NCI-H1930 (cell line): ENCODE measurements at places on chromosomes 2 and 18.

- DNase-seq: no peak
Measured at GRCh38 chr2:121860033-121860757, 104.7 kb downstream of the TSN start.

GRCh38 chr18:79576686-79577351, 102.8 kb upstream of the CTDP1 start:
- DNase-seq: no peak

- peak; percentile 90 for DNase-seq
Measured at GRCh38 chr2:225355788-225356187, 43.7 kb upstream of the NYAP2 start.

DNA sequence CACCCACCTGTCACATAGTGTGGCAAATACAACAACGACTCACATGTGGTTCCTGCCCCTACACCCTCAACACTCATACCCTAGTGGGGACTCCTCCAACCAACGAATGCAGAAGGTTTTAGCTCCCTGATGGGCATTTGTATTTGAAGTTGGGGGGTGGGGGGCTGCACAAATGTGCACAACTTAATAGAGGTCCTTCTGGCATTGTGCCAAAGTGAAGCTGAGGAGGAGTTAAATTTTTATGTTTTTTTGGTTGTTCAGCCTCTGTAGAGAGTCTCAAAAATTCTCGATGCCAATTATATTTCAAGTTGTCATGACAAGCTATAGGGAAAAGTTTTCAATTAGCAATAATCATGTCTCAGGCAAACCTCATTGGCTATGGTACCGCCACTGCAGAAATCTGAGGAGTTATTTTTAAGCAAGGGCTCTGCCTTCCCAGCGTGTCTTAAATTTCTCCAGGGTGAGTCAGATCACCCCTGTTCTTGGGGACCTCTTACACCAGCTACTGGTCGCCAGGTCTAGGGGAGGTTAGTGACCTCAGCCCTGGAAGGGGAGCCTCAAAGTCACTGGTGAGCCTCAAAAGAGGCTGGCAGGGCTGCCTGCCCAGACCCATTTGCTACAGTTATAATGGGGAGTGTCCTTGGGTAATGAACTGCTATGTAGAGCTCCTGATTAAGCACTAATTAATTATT, 102.7 kb upstream of the TAF1B start:
- DNase-seq: no peak

GRCh38 chr18:46732801-46733200, 24.1 kb downstream of the ST8SIA5 start:
- DNase-seq: no peak

GRCh38 chr2:76429374-76429773, 718.7 kb upstream of the GCFC2 start:
- no peak for DNase-seq

- DNase-seq: no peak
Measured at GRCh38 chr2:102484310-102485061, 11.5 kb downstream of the SLC9A4 start.

DNA sequence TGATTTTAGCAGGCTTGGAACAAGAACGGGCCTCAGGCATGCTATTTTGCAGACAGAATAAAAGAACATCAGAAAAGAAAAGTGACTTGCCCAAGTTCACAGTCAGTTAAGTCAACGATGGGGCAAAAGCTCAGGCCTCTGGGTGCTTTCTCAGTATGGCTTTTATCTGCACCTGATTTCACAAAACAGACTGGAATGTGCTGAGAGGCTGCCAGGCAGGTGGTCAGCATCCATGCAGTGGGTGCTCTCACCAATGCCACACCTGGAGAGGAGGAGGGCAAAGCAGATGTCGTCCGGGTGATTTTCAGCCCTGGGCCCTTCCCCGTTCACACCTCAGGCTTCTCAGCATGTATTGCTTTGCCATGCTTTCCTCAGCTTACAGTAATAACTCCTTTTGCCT, 854.6 kb downstream of the RNF144A start:
- DNase-seq: no peak

GRCh38 chr2:120322329-120322728, 23.6 kb upstream of the INHBB start:
- DNase-seq: no peak

DNA sequence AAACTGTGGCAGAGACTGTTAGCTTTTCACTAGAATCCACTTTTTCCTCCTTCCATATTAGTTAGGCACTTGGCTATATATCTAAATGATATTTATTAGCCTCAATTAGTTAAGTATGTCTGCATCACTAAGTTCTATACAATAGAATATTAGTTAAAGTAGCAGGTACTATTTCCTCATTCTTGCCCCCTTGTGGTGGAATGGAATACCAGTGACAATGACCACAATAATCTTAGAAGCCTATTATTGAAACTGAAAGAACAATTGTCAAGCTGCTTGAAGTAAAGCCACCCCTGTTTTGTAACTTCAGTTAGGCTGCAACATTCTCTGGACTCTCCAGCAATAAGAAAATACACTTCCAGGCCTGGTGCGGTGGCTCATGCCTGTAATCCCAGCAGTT, 476.3 kb upstream of the VWC2L start:
- DNase-seq: no peak

- DNase-seq: no peak
Measured at GRCh38 chr2:121136323-121136722, 148.7 kb downstream of the TFCP2L1 start.

DNA sequence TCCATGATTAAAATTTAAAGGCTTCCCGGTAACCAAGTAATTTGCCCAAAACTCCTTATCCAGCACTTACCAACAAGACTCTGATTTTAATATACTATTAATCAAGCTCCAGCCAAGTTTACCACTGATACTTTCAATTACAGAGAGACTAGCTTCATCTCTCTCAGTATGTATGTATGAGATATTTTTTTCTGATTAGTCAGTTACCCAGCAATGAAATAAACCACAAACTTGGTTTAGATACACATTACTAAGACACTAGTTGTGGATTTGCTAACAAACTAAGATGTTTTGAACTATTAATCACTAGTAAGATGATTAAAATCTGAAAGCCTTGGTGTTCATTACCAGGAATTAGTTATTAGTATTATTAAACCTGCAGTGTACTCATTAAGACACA, 1272.2 kb upstream of the ACVR2A start:
- DNase-seq: no peak

GRCh38 chr18:57789759-57790158, 13.4 kb downstream of the ATP8B1 start:
- DNase-seq: no peak

GRCh38 chr18:49621717-49622351, 60.0 kb downstream of the LIPG start:
- no peak for DNase-seq

- DNase-seq: no peak
Measured at GRCh38 chr18:30908381-30908780, 134.2 kb downstream of the DSC3 start.

- no peak for DNase-seq
Measured at GRCh38 chr2:217835931-217836891, 166.6 kb downstream of the TNS1 start.

- DNase-seq: no peak
Measured at GRCh38 chr2:4947911-4948310, 744.3 kb upstream of the SOX11 start.
